CD4-positive, alpha-beta memory T cell (primary cell): ENCODE measurements at places on chromosomes 13 and 19. TPM values are rescaled to one million over a fixed set of nuclear protein-coding genes. Genes with fewer than 3 reads are reported as not detected.

- DNase-seq = peak; percentile 80
These were observed 780 bp upstream of the GTF2F2 start for GRCh38 chr13:45119469-45119990.

GRCh38 chr13:74278901-74279300, 144.7 kb upstream of the KLF12 start:
- DNase-seq = no peak

DNA sequence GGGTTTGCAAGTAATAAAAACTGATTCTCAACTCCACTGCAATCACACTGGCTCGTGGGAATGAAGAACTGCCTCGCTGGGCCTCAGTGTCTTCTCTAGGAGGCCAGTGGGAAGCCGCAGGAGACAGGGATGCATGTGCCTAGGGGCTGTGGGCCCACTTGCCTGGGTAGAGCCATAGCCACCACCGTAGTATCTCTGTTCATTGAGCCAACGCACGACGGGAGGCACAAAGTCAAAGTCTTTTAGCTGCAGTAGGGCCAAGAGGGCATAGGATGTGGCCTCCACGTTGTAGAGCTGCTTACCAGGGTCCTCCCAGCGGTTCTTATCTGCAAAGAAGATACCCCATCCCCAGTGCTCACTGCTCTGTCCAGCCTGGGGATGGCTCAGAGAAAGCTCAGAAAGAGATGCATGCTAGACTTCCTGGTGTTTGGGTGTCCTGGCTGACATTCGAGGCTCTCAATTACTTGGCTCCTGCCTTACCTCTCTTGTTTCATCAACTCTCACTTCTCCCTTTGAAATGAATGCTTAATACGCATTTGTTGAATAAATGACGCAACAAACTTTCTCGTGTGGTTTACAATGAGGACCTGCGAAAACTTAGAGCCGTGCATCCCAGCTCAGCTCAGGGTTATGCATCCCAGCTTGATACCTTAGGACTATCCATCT, 16.1 kb upstream of the TNFSF14 start:
- DNase-seq = no peak

DNA sequence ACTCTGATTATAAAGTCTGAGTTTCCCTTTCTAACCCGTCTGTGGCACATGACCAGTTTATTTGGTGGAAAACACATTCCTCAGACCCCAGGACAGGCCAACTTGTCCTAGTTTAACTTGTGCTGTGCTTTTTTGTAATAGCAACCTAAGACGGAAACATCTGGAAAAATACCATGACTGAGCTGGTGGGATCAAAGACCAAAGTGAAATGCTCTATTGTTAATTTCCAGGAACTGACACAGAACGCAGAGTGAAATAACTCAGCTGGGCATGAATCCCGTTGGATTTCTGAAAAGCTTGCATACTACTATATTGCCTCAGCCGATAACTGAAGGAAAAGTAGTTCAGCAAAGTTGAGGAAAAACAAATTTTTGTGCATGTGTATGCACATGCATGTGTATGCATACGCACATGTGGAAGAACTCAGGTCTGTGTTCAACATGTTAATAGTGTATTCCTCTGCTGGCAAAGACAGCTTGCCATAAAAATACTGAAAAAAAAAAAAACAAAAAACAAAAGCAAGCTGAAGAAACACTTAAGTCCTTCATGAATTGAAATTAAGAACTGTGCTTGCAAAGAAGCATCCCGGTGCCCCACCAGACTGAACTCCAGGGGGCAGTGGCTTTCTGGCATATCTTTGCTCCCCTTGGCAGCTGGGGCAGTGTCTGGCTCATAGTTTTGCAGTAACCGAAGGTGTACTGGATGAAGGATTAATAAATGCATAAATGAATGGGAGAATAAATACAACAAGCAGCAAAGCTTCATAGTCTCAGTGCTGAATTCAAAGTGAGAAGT, 187.8 kb downstream of the LHFPL6 start:
- DNase-seq = no peak

Gene SMIM24
- total RNA-seq = not detected

Gene PTPRH
- not detected for total RNA-seq

Gene SIGLEC12
- total RNA-seq = not detected

Gene PCDH20
- total RNA-seq = not detected

Gene SLC17A7
- 0.15 TPM for total RNA-seq

Gene MRPL54
- 36.7 TPM for total RNA-seq
